ENCODE measurements at places on chromosomes 3 and 15.
A peak's percentile ranks its signal among the peaks of the same experiment; 100 is the strongest.

GRCh38 chr3:100245927-100246326, 14.9 kb upstream of the TBC1D23 start:
- DNase-seq: no peak

DNA sequence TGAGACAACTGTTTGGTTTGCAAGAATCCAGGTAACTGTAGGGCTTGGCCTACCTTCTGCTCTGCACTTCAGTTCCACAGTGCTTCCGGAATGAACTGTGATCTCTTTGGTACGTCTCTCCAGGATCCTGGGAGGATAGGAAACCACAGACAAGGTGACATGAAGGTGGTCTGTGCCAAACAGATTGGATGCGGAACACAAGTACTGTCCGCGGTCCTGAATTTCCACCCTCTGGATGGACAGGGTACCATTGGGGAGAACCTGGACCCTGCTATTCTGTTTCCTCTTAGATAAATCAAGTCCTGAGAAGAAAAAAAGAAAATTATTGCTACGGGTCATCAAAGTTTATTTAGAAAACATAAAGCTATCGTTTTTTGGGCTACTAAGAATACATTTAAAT, 17.3 kb downstream of the IGSF10 start:
- peak; percentile 44 for DNase-seq

DNA sequence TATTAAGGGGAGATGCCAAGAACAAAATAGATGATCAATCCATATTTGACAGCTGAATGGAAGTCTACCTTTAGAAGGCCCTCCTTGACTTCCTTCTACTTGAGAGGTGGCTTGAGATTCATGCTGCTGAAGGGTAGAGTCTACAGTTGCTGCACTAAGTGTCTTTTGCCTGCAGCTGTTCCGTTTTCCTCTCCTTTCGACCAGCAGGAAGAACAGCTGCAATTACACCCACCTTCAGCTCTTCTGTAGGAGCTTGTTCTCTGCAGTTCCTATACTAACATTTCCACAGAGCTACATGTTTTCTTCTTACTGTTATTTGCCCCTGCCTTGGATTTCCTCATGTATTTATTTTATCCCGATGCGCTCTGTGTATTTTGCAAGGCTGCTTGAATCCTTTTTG, 79.1 kb downstream of the ARRDC4 start:
- no peak for DNase-seq

DNA sequence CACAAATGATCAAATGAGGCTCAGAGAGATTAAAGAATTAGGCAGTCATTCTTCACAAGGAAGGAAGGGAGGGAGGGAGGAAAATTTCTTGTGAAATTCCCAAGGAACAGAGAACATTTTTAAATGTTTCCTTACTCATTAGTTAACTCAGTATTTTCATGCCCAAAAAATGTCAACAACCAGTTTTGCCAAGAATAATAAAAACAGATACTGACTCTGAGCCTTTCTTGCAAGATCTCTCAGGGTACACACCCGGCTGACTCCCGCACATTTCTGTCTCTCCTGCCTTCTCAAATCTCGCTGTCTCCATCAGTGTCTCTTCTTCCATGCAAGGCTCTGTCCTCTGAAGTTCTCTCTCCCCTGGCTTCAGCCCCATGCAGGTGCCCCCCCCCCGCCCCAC, 265.9 kb downstream of the TJP1 start:
- DNase-seq: no peak

GRCh38 chr3:134392336-134392983, 18.2 kb upstream of the AMOTL2 start:
- peak; percentile 46 for DNase-seq
